ENCODE measurements at places on chromosomes 1 and 21.

DNA sequence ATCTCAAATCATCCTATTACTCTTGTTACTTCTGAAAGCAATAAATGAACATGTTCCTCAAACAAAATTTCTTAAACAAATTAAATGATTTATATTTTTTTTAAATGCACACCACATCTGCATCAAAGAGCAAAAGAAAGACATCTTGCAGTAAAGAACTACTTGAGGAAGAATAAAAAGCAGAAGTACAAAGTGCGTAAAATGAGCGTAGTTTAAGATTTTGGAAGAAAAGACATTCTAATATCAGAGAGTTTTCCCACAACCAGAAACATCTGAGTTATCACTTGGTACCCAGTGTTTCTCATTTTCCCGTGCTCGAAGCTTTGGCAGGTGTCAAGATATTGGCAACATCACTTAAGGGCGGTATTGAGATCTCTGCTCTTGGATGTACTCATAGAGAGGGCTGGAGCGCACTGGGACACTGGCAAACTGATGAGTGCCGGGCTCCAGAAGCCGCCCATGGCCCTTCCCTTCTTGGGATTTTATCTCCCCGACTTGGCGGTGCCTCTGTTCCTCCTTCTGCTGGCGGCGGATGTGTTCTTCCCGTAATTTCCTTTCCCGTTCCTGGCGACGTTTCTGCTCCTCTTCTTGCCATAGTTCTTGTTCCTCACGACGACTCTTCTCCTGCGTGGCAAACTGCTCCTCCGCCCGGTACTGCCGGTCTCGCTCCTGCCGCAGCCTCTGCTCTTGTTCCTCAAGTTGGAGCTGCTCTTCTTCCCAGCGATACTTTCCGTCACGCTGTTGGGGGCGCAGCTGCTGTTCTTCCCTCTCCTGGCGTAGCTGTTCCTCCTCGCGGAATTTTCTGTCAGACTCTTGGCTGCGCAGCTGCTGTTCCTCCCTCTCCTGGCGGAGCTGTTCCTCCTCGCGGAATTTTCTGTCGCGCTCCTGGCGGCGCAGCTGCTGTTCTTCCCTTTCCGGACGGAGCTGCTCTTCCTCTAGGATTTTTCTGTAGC, 7.9 kb downstream of the TCHH start:
- no peak for DNase-seq

GRCh38 chr21:38234395-38235142, 22.2 kb upstream of the KCNJ15 start:
- DNase-seq = no peak

- no peak for DNase-seq
These were observed 33.6 kb downstream of the KIF26B start for GRCh38 chr1:245188403-245188802.

GRCh38 chr1:177145106-177146070, 19.1 kb downstream of the ASTN1 start:
- DNase-seq = no peak

- DNase-seq = no peak
These were observed 533 bp upstream of the RGL1 start for GRCh38 chr1:183804387-183804786.
